Hematopoietic multipotent progenitor cell treated with erythropoietin and hydrocortisone succinate and interleukin-3 and kit ligand, for 6 days (in vitro differentiated cells): ENCODE measurements at places on chromosomes 1 and 21.

- no peak for DNase-seq
Measured at GRCh38 chr1:73044241-73045036, 762.1 kb upstream of the NEGR1 start.

- peak; percentile 18 for DNase-seq
Measured at GRCh38 chr1:95232646-95233318, 1.2 kb upstream of the RWDD3 start.

- DNase-seq, result no peak
Measured at GRCh38 chr21:37757606-37758376, 158.5 kb downstream of the KCNJ6 start.

GRCh38 chr1:229097356-229097755 is 173.6 kb upstream of the RAB4A start:
- DNase-seq, result no peak

DNA sequence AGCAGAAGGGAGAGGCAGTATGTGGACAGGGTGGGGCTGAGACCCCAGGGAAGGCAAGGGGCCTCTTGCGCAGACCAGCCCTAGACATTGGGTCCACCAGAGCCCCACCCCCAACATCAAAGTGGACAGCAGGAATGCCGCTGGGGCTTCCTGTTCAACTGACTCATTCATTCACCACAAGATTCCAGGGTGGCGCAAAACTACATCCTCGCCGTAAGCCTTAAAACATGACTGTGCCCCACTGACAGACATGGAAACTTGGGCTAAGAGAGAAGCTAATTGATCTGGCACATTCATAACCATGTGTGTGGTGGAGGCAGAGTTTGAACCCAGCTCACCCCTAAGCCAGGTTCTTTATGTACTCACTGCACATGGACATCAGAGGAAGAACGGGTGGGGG is 14.0 kb downstream of the COL16A1 start:
- no peak for DNase-seq

DNA sequence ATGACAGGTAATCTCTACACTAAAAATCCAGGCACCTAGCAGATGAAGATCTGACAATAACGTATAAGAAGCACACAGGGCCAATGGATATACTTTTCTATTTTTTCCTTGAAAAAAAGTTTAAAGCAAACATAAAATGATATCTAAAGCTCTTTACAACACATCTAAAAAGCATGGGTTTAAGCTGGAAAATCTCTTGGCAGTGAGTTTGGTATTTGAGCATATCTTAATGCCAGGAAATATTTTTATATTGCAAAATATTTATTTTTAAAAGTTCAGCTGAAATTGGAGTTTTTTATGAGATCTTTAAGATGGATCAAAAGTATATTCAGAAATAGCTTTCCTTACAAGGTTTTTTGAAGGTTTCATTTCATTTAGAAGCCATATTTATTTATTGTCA is 40.5 kb downstream of the SLC5A9 start:
- no peak for DNase-seq

DNA sequence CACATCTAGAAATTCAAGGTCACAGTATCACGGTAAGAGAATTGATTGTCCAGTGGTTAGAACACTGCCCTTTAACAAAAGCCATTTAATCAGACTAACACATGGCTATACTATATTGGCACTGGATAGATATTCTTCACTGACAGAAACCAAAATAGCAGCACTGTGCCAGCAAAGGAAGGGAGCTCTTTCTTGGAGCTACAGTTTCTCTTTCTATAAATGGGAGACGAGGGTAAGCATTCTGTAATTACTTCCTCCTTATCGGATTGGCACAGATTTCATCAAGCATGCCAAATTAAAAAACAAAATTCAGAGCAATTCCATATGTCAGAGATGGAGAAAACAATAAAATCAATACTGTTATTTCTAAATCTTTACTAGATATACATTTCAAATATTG is 115.7 kb upstream of the CACYBP start:
- no peak for DNase-seq

DNA sequence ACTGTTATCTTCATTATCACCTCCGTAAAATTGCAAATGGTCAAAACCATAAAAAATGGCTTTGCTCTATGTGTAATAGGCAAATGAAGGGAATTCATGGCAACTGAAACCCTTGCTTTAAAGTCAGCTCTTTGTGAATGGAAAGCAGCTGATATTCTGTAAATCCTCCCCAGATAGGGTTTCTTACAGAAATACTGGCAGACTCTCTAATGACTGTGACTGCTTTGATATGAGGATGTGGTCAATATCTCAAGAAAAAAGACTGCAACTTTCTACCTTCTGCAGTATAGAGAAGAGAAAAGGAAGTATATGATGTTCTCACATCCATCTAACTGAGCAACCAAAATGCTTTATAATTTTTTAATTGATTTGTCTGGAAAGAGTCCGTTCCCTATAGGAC is 193.1 kb downstream of the ST6GALNAC3 start:
- DNase-seq, result peak; percentile 44
